ENCODE measurements at places on chromosomes 12 and 14.
A peak's percentile ranks its signal among the peaks of the same experiment; 100 is the strongest.

- no peak for DNase-seq
Measured at GRCh38 chr12:11564984-11565651, 84.4 kb upstream of the ETV6 start.

DNA sequence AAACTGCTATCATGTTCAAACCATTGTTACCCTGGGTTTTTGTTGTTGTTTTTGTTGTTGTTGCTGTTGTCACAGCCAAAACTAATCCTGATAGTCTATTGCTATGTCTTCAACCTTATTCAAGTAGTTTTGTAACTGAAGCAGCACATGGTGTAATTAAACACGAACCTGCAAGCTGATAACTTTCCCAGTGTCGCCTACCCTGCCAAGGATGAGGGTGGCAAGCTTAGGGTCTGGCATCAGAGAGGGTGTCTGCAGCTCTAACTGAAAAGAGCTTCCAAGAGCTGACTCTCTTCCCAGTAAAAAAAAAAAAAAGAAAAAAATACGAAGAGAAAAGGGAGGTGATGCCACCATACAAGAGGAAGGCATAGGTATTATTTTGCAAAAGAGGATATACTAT lies 86.3 kb upstream of the BCL2L14 start:
- DNase-seq, result no peak

- DNase-seq, result no peak
Measured at GRCh38 chr12:103632554-103633216, 45.6 kb downstream of the STAB2 start.

GRCh38 chr12:108671110-108671509 lies 37.4 kb upstream of the SELPLG start:
- no peak for DNase-seq

GRCh38 chr12:6384499-6385436 lies 806 bp downstream of the LTBR start:
- no peak for DNase-seq

DNA sequence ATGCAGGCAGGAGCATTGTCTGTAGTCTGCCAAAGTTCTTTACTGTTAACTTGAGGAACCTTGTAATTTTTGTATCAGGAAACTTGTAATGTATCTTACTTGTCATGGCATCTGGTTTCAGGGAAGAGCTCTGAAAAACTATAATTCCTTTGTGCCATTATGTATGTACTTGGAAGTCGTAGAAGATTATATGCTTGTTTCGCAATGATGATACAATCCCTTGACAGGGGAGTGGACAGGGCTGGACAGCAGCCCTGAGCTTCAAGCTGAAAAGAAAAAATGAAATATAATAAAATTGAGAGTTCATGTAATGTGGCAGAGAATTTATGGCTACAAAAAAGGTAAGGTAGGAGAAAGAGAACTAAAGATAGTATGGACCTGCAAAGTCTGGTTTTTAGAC lies 7.4 kb upstream of the DLGAP5 start:
- no peak for DNase-seq

DNA sequence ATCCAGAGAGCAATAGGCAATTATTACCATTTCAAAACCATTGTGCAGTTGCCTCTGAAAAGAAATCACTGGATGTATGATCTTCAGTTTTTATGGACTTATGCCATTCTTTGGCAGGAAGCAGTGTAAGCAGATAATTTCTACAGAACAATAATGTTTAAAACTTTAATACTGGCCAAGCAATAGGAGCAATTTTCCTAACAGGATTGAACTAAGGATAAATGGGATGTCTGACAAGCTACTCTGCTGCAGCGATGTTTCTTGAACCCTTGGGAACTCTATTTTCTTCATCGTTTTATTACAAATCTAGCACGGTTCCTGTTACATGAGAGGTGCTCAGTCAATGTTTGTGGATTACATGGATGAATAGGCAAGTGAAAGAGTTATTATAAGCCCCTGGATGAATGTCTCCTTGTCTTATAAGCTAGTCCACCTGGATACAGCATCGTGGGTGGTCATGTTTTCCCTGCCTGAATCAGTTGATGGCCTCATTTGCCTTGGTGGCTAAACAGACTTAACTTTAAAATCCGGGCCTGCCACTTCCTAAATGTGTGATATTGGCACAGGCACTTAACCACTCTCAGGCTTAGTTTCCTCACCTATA lies 68.2 kb upstream of the MDM1 start:
- no peak for DNase-seq

GRCh38 chr12:49092816-49093406 lies 1.7 kb downstream of the DHH start:
- DNase-seq, result no peak

- no peak for DNase-seq
Measured at GRCh38 chr14:94027566-94028449, 1.7 kb downstream of the OTUB2 start.

DNA sequence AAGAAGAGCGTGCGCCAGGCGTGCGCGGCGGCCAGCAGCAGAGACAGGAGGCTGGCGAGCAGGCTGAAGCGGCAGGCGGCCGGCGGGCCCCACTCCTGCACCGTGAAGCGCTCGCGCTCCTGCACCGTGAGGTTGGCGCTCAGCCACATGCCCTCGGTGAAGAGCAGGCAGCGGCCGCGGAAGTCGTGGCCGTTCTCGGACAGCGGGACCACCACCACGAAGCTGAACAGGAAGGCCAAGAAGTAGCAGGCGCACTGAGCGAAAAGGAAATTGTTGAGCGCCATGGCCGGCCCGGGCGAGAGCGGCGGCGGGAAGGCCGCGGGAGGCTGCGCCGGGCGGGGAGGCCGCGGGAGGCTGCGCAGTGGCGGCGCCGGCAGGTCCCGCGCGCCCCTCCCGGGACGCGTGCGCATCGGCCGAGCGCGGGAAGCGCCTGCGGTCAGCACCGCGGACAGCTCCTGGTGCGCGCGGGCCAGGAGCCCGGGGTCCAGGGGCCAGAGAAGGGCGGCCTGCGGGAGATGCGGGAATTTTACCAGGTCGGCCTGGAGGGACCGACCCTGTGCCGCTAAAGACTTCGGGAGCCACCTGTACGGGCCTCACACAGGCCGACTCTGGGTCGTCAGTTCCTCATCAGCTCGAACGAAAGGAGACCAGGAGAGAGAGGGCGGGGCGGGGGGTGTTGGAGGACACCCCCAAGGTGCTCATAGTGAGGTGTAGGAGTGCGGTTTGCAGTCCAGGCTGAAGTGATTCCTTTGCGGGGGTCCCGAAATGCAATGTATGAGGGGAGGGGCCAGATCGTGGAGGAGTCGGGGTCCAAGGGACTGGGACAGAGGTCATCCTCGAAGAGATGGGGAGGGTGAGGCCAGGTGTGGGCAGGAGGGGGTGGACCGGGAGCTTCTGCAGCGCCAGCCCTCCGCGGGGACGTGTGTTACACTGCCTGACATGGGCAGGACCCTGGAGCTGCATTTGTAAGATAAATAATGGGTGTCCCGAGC lies at the start of gene TMEM179:
Gene TMEM179 (minus strand): TSS at position 315 of the 992 bp plus-strand sequence. CDS start 31 bp downstream, at position 284.
- no peak for DNase-seq

- no peak for DNase-seq
Measured at GRCh38 chr12:92493816-92494215, 209.0 kb upstream of the PLEKHG7 start.

- DNase-seq, result peak; percentile 94
Measured at GRCh38 chr12:94561943-94562411, 88.4 kb downstream of the TMCC3 start.

- DNase-seq, result no peak
Measured at GRCh38 chr12:122882908-122883558, 12.9 kb downstream of the VPS37B start.

DNA sequence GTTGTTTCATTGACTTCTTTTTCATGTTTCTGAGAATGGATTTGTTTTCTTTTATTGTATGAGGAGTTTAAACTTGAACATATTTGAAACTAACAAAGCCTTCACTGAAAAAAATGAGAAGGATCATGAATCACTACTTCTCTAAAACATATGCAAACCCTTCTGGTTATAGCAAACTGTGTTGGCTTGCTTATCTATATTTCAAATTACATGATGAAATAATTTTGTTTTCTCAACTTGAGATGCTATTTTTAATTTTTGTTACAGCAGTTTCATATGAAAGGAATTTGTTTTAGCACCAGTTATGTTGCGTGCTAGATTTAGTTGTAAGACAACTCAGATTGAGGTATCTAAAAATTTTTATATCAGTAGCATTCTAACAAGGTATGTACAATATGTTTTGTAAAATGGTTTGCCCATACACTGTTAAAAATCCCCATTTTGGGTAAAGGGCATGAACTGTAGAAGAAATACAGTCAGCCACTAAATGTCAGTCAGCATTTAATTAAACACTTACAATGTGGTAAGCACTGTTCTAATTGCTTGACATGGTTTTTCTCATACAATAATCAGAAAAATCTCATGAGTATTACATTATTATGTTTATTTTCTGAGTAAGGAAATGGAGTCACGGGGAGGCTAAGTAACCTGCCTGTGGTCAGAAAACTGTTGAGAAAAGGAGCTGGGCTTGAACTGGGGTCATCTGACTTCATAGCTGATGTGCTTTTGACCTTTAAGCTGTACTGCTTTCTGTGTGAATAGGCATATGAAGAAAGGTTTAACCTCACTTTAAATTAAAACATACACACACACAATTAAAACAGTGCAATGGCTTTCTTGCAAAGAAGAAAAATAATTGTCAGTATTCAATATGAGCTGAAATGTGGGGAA lies 105.7 kb downstream of the PLEKHA5 start:
- no peak for DNase-seq

DNA sequence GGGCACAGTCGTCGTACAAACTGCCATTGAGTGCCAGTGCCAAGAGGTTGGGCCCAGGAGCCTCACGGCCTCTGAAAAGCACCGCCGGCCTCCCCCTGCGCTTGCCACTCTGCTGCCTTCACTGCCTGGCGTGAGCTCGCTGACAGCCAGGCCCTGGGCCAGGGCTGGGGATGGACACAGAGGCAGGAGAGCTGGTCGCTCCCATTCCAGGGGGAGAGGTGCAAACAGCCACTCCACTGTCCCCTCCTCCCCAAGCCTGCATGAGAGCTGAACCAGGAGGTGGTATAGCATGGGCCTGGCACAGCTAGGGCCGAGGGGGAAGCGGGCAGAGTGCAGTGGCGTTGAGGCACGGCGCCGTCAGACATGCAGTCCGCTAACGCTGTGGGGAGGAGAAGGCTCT lies 4.6 kb downstream of the ADSS1 start:
- no peak for DNase-seq

GRCh38 chr12:19430988-19431387 lies 8.3 kb upstream of the AEBP2 start:
- no peak for DNase-seq

DNA sequence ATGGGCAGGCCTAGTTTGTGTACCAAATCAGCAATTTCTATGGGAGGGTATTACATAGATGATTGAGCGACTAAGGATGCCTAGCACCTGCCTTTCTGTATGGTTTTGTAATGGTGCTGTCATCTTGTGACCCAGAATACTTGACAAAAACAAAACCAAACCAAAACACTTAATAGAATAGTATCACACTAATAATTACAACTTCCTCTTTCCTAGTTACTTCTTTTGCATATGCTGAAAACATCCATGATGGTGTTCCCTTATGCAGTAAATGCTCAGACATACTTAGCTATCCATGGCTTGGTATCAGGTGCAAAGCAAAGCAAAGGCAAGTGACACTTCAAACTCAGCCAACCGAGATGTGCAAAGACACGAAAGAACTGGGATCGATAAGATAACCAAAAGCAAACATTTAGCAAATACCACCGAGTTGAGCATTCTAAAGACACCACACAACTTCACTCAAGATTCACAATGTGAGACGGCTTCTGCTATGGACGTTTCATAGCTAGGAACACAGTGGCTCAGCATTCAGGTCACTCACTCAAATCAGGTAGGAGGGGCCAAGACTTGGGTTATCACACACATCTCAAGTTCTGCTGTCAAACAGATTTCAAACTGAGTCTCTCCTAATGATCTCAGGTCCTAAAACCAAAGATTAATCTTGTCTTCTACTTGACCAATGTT lies 24.3 kb downstream of the PPP1CC start:
- DNase-seq, result no peak

GRCh38 chr14:48575772-48576171 lies 900.4 kb upstream of the MDGA2 start:
- no peak for DNase-seq

DNA sequence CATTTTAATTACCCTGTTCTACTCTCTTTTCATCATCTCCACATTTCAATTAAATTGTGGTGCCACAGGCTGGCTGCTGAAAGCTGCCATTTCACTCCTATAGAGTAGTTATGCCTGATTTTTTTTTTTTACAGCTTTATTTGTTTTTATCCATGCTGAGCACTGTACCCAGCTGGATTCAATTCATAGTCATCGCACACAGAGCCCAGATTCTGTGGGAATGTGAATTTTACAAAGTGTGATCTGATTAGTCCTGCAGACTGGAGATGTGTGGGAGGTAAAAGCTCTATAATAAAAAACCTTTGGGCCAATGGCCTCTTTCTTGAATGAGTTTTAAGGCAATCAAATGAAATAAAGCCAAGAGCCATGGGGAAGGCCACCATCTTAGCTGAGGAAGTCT lies 190.2 kb downstream of the ANO4 start:
- no peak for DNase-seq

GRCh38 chr14:104296388-104297312 lies 158.3 kb downstream of the KIF26A start:
- DNase-seq, result no peak

DNA sequence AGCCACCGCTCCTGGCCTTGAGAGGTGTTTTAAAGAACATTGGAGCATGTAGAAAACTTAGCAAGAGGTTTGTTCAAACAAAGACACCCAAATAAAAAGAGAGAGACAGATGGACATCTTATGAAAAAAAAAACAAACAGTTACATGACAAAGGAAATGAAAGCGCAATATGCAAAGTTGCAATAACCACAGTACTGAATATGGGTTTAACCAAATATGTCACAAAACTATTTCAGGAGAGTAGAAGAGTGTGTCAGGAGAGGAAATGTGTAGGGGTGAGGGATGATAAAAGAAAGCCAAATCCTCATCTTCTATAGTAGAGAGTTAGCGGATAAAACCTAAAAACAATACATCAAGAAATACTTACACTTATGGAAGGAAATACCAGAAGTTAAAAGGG lies 98.4 kb downstream of the GTF2A1 start:
- no peak for DNase-seq

DNA sequence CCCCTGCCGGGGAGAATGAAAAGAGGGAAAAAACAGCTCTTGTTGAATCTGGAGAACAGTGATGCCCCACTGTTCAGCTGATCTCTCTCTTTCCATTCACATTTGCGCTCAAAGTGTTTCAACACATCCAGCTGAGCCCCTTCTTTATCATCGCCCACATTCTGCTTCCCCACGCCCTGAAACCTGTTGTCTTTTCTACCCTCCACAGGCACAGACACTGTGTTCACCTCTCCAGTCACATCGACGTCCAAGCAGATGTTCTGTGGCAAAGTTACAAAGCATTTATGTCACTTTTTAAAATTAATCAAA lies 338.7 kb downstream of the EGLN3 start:
- no peak for DNase-seq

DNA sequence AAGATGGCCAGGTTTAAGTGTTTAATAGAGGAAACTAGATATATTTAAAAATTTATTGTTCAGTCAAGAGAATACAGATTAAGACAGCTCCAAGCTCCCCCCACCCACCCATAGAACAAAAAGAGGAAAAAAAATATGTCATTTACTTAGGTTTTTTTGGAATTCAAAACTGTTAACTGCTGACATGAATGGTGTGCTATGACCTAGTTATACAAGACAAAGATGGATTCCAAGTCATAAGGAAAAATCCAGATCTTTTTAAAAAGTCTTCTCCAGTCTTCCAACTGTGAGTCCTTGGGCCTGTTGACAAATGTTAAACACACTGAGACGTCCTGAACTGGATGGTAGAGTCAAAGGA lies 1.3 kb upstream of the SETD1B start:
- DNase-seq, result no peak

Measured in Ammon's horn (tissue), 1 donor.